ENCODE measurements at places on chromosomes 12 and 14. TPM values are rescaled to one million over a fixed set of nuclear protein-coding genes. Genes with fewer than 3 reads are reported as not detected.

The TBC1D30 gene
- total RNA-seq: 1.1 TPM

The REP15 gene
- total RNA-seq: 1.4 TPM

The AQP6 gene
- total RNA-seq: not detected

The KRT75 gene
- not detected for total RNA-seq

The RASSF8 gene
- 0.13 TPM for total RNA-seq

The AREL1 gene
- 50.2 TPM for total RNA-seq

The VRTN gene
- total RNA-seq: not detected

The RBP5 gene
- not detected for total RNA-seq

The HOTAIR gene
- not detected for total RNA-seq

The SAMD15 gene
- 0.29 TPM for total RNA-seq

The GALNT9 gene
- total RNA-seq: not detected

The CRACR2A gene
- 28.0 TPM for total RNA-seq

The OR6C2 gene
- not detected for total RNA-seq

The LRRC10 gene
- not detected for total RNA-seq

The KLHL33 gene
- 0.05 TPM for total RNA-seq

The TDRD9 gene
- not detected for total RNA-seq

The PPP1R1A gene
- not detected for total RNA-seq

The WNT1 gene
- total RNA-seq: 0.24 TPM

The HSPB8 gene
- total RNA-seq: not detected

The ZFYVE26 gene
- total RNA-seq: 15.2 TPM

The EML5 gene
- 1.7 TPM for total RNA-seq

The WDHD1 gene
- total RNA-seq: 53.8 TPM

The TRHDE gene
- not detected for total RNA-seq

The RPL10L gene
- total RNA-seq: not detected

The PRKD1 gene
- total RNA-seq: 0.23 TPM

Measured in activated T-helper 1 cell treated with anti-CD3 and anti-CD28 coated beads, Interleukin-12 subunit alpha, Interleukin-12 subunit beta, Interleukin-2, Interleukin-4 antibody, amounts not matched to agents 30 ng/mL and 10 ng/mL and 1 ng/mL, durations not matched to agents 14 hours and 24 hours and 36 hours (primary cell).